ENCODE measurements at places on chromosomes 7 and 10. TPM values are rescaled to one million over a fixed set of nuclear protein-coding genes. Genes with fewer than 3 reads are reported as not detected.

The DNAH11 gene
- total RNA-seq: 7.5 TPM

The GET4 gene
- 23.1 TPM for total RNA-seq

The TEX47 gene
- total RNA-seq: not detected

The MUC12 gene
- 1.4 TPM for total RNA-seq

The CDH23 gene
- 15.6 TPM for total RNA-seq

The SLC26A5 gene
- 0.99 TPM for total RNA-seq

The OPN1SW gene
- total RNA-seq: 0.28 TPM

The SPDYE9 gene
- 0.06 TPM for total RNA-seq

The UFSP1 gene
- total RNA-seq: 4.2 TPM

The SVIL gene
- total RNA-seq: 81.4 TPM

The TSPAN12 gene
- total RNA-seq: 21.9 TPM

The FEZF1 gene
- 0.77 TPM for total RNA-seq
